ENCODE measurements at places on chromosomes 6 and 20.
A peak's percentile ranks its signal among the peaks of the same experiment; 100 is the strongest.

GRCh38 chr6:166258854-166259276 lies 49.3 kb downstream of the PRR18 start:
- no peak for DNase-seq

- DNase-seq, result no peak
These were observed 70.2 kb downstream of the TNFRSF21 start for GRCh38 chr6:47239546-47239945.

GRCh38 chr6:75130784-75131183 lies 75.1 kb downstream of the COL12A1 start:
- DNase-seq, result no peak

DNA sequence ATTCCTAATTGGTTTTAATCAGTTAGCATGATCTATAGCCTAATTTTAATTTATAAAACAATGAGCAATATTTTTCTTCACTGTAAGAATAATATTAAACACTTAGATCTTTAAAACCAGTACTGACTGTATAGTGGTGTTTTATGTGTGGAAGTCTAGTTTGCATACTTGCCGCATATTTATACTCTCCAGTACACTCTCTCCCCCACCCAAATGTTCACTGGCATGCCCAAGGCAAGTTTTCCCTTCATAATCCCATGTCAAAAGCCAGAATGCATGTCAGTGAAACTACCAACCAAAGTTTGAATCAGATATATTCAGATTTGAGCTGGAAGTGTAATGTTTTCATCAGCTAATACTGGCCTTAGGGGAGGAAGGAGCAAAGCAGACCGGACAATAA lies 506.1 kb downstream of the PHF3 start:
- no peak for DNase-seq

DNA sequence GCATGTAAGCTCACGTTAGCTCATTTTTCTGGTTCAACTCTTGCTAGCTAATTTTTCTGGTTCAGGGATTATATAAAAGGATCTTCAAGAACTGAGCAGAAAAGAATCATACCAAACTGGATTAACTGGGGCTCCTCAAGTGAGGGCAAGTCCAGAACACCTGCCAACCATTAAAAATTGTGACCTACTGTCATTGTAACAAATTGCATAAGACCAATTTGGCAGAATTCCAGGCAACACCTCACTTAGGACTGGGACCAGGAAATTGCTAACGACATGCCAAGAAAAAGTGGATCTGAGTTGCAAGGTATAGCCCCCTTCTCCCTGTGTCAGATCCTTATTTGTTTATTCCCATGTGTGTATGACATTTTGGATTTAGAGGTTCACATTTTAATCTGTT lies 216.6 kb downstream of the HIVEP2 start:
- DNase-seq, result peak; percentile 81

DNA sequence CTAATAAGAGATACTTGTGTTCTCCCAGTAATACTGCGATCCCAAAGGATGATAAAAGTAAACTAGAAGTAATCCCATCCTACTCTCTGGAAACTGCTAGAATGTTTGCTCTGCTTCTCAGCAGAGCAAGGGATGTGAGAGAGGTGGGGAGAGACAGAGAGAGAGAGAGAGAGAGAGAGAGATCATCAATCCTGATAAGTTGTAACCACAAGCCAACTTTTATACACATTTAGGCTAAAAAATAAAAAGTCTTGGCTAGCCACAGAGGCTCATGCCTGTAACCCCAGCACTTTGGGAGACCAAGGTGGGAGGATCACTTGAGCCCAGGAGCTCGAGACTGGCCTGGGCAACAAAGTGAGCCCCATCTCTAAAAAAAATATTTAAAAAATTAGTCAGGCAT lies 16.0 kb upstream of the TRIM38 start:
- DNase-seq, result no peak

DNA sequence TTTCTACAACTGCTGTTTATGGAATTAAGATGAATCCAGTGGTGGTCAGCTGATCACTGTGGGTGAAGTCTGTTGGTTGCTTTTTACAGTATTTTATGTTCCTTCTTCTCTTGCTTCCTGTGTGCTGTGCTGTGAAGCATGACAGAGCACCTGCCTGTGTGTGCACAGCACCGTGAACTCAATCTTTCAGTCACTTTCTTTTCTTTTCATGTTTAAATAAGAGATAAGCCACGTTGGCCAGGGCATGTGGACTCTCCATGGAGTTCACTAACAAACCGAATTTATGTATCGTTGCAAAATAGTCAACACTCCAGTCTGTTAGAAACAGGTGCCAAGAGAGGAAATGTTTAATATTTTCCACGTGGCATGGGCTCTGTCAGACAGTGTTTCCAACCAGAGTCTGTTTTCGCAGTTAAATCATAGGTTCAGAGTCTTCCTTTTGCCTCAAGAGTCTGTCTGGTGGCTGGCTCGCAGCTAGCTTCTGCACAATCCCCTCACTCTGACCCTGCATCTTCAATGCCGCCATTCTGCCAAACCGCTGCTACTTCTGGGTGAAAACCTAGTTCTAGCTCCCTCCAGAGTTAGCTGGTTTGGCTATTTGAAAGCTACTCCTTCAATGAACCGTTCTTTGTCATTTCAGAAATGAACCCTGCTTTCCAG lies 73.2 kb downstream of the QRSL1 start:
- no peak for DNase-seq

DNA sequence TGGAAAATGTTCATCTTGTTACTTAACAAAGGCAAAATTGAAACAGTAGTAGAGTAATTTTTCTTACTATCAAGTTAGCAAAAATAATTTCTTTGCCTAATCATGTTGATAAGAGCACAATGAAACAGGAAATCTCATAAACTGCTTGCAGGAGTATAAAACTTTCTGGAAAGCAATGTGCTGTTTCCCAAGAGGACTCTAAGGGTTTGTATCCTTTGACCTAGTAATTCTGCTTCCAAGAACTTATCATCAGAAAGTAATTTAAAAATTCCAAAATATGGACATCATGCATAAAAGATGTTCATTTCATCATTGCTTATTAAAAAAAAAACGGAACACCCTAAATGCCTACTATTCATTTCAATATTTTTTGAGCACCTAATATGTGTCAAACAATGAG lies 46.1 kb upstream of the TNFAIP3 start:
- DNase-seq, result no peak

DNA sequence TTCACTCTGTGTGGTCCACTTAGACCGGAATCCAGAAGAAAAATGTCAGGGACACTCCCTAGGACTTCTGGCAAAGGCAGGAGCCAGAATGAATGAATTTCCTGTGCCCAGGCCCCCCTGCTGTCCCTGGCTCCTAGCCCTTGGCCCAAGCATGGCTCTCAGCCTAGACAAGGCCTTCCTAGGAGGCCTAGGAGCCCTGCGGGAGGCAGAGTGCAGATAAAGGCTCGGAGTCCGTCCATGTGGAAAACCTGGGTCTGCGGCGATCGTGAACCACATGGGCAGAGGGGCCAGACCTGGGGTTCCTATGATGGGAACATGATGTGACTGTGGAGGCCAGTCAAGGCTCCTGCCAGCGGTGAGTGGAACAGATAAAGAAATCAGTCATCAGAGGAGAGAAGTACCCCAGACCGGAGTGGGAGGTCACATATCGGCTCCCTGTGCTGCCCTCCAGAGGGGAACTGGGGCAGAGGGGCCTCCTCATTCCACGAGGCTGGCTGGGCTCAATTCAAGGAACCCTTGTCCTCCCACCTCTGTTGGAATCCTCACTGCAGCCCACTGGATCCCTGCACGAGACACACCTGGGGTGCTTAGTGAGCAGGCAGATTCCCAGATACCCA lies 5.9 kb upstream of the VSTM2L start:
- DNase-seq, result peak; percentile 76

DNA sequence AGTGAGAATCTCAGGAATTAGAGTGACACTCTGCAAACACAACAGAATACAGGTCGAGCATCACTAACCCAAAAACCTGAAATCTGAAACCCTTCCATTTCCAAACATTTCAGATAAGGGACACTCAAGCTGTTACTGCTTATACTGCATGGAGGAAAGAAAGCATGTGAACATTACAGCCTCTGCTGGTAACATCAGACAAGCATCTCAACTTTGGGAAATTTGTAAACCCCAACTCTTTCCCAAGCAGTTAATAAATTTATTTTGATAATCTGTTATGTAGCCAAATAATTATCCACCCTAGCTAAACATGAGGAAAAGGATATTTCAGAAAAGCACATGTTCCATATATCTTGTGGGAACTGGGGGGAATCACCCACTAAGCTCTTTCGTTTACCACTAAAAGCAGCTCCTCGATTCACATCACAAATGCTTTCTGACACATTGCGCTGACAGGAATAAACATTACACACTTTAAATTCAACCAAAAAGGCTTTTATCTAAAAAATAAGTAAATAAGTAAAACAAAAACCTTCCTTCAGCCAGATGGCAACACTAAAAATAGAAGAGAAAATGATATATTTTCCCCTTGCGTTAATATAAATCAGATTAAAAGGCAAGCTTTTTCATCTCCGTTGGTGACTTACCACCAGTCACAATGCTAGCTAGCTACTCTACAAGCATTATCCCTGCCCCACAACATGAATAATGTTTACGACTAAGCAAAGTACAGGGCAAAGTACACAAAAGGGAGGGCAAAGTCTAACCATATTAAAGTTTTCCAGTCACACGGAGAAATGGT lies 120.8 kb downstream of the MAP7 start:
- DNase-seq, result no peak

- DNase-seq, result no peak
These were observed 63.7 kb downstream of the ATXN1 start for GRCh38 chr6:16697437-16698161.

GRCh38 chr6:40725390-40725789 lies 138.2 kb upstream of the LRFN2 start:
- DNase-seq, result no peak

- no peak for DNase-seq
These were observed 134.0 kb upstream of the HCRTR2 start for GRCh38 chr6:55040102-55040848.

- peak; percentile 60 for DNase-seq
These were observed 6.5 kb upstream of the RBBP8NL start for GRCh38 chr20:62433658-62434497.

GRCh38 chr6:75819776-75820487 lies 70.9 kb downstream of the MYO6 start:
- DNase-seq, result no peak

DNA sequence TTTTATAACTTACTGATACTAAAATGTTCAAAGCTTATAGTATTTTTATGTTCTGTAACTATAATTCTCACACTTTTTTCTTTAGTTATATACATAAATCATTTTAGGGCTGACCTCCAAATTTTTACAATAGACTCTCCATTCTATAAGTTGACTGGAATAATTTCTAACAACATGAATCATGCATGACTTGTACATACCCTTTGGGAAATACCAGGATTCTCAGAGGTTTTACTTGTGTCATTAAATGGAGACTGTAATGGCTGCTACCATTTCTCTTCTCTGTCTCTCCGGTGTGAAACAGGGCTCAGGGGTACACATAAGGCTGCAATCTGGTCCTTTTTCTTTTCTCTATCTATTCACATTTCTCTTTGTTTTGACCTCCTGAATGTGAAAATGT lies 222.2 kb upstream of the FLRT3 start:
- no peak for DNase-seq

GRCh38 chr6:22113026-22113766 lies 183.6 kb downstream of the PRL start:
- DNase-seq, result no peak

- no peak for DNase-seq
These were observed 21.9 kb upstream of the SLC17A4 start for GRCh38 chr6:25732468-25733198.

DNA sequence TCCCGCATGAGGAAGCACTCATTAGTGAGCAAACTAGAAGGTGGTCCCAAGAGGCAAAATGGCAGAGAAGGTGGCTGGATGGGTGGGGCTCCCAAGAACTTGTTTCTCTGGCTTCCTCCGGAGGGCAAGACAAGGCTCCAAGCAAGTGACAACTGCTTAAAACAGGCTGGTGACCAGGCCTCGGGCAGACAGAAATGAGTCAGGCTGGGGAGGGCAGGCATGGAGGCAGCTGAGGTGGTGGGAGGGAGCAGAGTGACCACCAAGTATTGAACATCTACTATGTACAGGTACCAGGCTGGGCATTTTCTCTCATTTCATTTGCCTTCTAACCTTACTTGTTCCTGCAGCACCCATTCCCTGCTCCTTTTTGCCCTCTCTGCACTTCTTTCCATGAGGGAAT lies 33.4 kb downstream of the TNXB start:
- no peak for DNase-seq

- no peak for DNase-seq
These were observed 49.6 kb downstream of the NINL start for GRCh38 chr20:25535762-25536161.

DNA sequence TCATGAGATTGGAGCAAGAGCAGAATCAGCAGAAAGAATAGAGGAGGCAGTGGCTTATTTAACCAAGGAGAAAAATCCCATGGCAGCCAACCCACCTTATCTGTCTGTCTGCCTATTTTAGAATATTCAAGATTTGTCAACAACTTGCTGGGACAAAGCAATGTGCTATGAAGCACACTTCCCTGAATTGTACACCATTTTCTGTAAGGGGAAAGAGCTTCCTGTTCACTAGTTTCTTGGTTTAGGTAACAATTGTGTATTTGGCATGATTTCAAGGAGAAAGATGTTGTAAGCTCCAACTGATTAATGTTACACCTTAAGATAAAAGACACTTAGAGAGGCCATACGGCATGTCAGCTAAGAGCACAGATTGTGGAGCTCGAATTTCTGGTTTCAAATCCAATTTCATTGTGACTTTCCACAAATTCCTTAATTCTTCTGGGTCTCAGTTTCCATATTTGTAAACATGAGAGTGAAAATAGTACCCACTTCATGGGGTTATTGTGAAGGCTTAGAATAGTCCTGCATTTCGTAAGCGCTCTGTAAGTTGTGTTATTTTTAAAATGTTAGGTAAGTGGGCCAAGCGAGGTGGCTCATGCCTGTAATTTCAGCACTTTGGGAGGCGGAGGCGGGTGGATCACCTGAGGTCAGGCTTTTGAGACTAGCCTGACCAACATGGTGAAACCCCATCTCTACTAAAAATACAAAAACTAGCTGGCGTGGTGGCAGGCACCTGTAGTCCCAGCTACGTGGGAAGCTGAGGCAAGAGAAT lies 4.8 kb upstream of the MUC22 start:
- DNase-seq, result no peak

- DNase-seq, result peak; percentile 31
These were observed 967.6 kb upstream of the GJE1 start for GRCh38 chr6:141165002-141165665.

DNA sequence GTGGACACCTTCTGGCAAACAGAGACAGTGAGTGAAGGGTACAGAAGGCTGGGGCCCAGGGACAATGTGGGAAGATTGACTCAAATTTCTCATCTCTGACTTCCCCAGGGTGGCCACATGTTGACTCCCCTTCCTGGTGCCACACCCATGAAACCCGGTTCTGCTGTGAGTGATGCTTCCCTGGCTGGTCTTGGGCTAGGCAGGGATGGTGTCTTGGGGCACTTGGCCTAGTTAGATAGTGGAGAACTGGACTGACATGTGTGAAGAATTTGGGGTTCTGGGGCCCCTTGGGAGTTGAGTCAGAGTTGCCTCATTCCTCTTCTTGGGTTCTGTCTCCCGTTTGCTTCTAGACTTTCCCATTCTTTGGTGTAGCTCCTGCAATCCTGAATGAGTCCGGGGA lies 34.2 kb downstream of the GSS start:
- no peak for DNase-seq

- no peak for DNase-seq
These were observed 46.3 kb upstream of the FABP7 start for GRCh38 chr6:122733259-122733658.
